ENCODE measurements at places on chromosomes 1 and 21.

DNA sequence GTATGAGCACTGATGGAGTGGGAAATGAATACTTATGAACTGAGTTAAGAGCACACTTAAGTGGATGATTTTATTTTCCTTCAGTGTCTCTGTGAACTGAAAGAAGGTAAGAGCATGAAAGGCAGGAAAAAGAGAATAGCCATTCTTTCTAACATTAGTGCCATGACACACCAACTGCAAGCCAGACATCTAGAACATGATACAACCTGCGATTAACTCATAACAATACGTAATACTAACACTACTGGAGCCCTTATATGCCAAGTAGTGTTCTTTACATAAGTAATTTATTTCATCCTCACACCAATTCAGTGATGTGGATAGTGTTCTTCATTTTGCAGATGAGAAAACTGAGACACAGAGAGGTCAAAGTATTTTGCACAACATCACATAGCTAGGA lies 56.7 kb downstream of the PRRX1 start:
- DNase-seq, result no peak

DNA sequence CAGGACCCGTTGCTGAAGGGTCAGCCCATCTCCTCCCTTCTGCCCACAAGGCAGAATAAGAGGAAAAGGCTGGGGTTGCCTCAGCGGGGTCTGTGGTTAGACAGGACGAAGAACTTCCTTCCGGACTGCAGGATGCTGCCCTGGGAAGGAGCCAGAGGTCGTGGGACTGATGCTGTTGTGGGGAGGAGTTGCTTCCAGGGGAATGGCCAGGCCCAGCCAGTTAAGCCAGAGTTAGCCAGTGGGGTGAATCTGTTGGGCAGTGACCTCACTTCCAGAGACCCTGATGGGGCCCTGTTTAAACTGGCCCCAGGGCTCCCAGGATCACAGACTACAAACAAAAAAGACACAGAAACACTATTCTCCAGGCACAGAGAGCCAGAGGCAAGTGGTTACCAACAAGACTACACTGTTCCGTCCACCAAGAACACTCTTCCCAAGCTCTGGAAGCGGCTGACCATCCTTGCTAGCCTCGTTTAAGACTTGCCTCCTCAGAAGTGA lies 13.0 kb downstream of the FAM229A start:
- DNase-seq, result no peak

GRCh38 chr1:113245252-113245651 lies 145.1 kb upstream of the MAGI3 start:
- DNase-seq, result no peak

GRCh38 chr1:170593173-170594011 lies 61.4 kb downstream of the GORAB start:
- no peak for DNase-seq

DNA sequence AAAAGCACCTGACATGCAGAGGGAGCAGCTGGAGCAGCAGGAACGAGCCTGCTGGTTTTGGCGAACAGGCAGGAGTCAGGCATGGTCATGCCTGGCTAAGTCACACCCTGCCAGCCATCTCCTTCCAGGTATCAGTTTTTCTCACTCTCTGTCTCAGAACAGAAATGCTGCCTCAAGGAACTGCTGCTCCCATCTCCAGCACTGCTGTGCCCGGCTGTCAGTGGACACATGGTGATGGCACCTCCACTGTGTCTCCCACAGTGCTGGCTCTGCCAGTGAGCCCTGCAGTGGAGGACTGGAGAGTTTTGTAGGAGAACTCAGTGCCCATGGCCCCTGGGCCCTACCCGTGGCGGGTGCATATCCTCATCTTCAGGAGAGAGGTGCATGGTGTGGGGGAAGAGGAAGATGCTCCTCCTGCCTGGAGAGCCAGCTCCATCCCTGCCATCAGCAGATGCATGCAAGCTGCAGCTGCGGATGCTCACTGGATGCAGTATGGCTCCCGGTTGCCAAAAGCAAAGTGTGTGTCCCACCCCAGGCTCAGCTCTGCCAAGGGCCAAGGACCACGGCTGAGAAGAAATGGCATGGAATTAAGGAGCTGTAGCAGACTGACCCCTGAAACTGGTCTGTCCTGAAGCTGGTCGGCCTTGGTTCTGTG lies 114.7 kb downstream of the GRIK3 start:
- DNase-seq, result no peak

DNA sequence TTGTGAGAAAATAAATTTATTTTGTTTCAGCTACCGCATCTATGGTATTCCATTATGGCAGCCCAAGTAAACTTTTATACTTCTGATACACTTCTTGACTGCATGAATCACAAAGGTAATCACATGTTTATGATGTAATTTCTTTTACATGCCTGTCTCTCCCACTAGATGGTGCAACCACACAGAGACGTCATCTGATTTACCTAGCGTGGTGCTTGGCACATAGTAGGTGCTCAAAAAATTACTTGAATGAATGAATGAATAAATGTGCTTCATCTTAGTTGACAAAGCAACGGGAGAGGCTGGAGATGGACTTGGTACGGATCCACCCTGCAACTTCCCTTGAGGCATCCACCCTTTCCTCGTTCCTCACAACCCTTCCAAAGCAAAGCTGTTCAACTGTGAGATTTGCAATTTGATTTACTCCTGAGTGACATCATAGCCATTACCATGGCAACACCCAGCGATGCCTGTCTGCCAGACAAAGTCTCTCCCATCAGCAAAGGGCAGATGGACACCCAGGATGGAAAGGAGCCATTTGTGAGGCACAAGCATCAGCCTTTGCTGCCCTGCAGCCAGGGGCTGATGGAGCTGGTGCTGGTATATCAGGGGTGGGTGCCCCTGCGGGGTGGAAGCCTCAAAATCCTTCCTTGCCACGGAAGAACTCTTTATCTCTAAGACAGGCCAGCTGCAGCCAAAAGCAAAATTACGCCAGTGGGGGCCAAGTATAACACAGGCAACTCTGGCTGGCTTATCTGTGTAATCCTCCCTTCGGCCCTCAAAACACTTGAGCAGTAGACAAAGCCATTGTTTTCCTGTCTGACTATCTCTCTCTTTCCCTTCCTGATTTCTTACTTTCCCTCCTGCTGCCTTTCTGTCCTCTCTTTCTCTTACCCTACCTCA lies 18.9 kb upstream of the VWA5B1 start:
- peak; percentile 51 for DNase-seq

DNA sequence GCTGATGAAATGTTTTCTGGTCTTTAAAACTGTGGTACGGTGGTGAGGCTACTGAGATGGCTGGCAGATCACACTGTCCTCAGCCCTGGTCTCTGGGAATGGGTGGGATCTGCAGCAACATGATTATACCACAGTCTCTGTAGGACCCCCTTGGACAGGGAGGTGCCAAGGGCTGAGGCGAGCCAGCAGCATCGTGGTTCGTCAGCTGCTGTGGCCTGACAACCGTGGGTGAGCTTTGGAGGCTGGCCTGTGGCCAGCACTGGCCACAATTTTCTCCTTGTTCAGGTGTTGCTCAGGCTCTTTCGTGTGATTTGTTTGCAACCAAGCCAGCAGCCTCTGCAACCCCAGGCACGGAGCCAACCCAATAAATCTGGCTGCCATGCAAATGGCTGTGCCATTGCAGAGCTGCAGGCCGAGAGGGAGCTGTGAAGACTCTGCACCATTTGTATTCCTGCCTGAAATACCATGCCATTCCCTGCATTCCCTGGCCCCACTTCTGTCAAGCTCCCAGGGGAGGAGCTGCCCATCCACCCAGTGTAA lies 70.9 kb downstream of the PCP4 start:
- no peak for DNase-seq

DNA sequence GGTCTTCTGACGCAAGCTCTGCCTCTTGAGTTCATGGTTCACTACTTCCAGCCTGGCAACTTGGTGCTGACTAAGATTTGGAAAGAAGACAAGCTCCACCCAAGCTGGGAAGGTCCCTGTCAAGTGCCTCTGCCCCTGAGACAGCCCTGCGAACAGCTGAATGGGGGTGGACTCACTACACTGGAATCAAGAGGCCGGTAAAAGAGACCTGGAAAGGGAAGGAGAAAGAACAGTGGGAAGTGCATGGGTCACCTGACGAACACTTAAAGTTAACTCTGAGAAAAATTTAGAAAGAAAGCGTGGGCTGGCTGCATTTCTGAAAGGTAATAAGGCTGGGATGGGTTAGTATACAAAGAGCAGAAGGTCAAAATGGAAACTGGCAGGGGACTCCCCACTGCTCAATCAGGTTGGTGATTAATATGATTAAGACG lies 26.1 kb upstream of the ZNF496 start:
- no peak for DNase-seq

GRCh38 chr1:31568895-31569595 lies 7.3 kb upstream of the TINAGL1 start:
- no peak for DNase-seq

GRCh38 chr1:64895500-64895899 lies 70.8 kb downstream of the JAK1 start:
- no peak for DNase-seq

GRCh38 chr21:30234050-30234449 lies 18.2 kb upstream of the CLDN8 start:
- DNase-seq, result no peak

All from retina (tissue), 1 donor.